Cardiac muscle cell (in vitro differentiated cells and primary cell): ENCODE measurements at places on chromosomes 16 and 17.

GRCh38 chr17:38886643-38887010 is 16.8 kb downstream of the LASP1 start:
- no peak for DNase-seq

GRCh38 chr16:51328733-51329132 is 177.7 kb upstream of the SALL1 start:
- DNase-seq, result no peak

GRCh38 chr16:22235839-22236745 is 30.0 kb downstream of the EEF2K start:
- no peak for DNase-seq

- DNase-seq, result no peak
Observed at GRCh38 chr16:75181630-75182029, 25.3 kb downstream of the CTRB2 start.

- DNase-seq, result no peak
Observed at GRCh38 chr17:10435096-10435495, 13.3 kb upstream of the MYH8 start.

DNA sequence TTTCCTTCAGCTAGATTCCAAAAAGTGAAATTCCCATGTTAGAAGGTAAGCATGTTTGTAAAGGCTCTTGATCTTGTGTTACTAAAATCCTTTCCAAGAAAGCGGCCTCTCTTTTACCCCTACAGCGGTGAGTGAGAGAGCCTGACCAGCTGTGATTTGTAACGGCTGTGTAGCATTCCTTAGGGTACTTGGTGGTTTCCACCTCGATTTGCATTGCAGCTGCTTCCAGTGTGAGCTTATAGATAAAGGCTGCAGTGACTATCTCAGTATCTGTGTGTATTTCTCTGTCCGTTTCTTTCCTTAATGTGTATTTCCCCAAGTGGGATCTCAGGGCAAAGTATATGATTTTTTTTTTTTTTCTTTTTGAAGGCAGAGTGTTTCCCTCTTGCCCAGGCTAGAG is 169.4 kb downstream of the SNX29 start:
- DNase-seq, result no peak

DNA sequence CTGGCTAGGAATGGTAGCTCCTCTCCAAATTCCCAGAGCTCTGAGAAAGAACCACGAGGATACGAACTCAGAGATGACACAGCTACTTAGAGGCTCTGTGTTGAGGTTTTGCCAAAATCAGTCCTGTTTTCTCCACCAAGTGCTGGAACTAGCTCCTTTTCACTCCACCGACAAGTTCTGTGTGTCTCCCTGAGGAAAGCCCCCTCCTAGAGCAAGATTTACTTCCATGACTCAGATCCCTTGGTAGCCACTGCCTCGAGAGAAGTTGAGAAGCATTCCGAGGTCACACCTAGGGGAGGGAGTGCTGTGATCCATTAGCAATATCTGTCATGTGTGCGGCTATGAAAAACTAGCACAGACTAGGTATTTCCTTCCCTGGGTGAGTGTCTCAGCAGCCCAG is 30.6 kb downstream of the IL21R start:
- DNase-seq, result no peak

- DNase-seq, result no peak
Observed at GRCh38 chr17:10984220-10984619, 146.3 kb upstream of the PIRT start.

DNA sequence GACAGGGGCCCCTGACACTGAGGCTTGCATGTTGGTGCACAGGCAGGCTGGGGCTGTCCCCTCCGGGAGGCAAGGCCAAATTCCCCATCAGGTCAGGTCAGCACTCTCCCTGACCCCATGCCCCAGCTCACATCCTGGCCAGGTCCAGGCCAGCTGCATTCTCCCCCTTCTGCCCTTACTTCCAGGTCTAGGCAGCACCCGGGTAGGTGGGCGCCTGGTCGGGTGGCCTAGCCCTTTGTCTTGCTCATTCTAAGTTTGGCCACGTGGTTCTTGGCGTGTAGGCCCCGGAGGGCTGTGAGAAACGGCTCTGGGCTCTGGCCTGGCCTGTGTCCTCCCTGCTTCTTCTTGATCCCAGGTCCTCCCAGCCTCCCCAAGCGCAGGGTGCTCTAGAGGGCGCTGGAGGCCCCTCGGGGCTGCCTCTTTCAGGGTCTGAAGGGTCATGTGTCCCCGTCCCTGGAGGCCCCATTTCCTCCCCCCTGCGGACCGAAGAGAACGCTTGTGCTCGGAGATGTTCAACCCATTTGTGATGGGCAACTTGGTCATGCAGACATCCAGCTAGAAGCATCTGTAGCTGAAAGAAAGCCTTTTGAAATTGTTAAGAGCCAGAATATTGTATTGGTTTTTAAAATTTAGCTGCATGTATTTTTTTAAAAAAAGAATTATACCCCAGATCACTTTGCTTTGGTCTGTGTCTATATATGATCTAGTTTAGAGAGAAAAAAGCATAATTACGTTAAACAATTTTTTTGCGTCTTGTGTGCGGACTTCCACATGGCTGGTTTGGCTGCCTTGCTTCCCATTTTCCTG is 6.7 kb downstream of the BAHCC1 start:
- DNase-seq, result peak; percentile 65

DNA sequence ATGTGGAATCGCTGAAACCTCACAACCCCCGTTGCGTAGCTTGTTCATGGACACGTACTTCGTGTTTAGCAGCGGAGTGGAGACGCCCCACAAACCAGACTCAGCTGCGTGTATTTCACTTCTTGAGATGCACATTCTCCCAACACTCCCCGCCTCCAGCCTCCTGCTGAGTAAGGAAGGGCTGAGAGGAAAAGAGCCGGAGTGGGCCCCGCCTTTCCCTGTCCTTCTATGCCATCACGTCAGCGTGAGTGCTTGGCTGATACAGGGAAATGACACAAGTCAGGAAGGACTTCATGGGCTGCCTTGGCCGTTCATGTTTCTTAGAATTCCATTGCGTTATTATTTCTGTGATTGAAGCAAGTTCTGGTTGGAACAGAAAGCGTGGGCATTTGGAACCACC is 68.6 kb upstream of the CBX4 start:
- no peak for DNase-seq

GRCh38 chr16:66964049-66964448 is 3.0 kb downstream of the CES3 start:
- no peak for DNase-seq

DNA sequence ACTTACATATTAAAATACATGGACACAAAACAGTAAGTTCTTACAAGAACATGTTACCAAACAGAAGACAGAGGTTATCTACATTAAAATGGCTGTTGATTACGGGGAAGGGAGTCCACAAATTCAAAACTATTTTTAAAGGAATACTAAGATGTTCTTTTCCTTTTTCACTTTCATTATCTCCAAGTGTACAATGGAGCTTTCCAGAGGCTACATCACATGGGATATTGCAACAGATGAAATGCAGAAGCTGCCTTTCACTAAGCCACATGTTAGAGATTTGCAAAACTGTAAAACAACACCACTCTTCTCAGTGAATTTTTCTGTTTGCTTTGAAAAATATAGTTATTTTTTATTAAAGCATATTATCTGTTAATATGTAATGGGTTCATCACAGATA is 53.6 kb downstream of the XPO6 start:
- no peak for DNase-seq

DNA sequence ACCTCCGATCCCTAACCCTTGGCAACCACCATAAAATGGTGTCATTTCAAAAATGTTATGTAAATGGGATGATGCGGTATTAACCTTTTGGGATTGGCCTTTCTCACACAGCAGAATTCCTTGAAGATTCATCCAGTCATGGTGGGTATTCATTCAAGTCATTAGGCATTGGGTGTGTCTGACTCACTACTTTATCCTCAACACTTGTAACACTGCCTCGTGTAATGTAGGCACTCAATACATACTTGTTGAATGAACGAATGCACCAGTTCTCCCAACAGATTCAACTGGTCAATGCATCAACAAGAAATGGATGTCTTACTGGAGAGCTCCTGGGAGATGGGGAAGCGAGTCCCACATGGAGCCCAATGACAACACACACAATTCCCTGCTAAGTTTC is 21.8 kb upstream of the GAN start:
- no peak for DNase-seq

GRCh38 chr17:322006-322780 is 30.4 kb downstream of the RPH3AL start:
- DNase-seq, result no peak

GRCh38 chr16:22622703-22623102 is 112.0 kb downstream of the NPIPB5 start:
- no peak for DNase-seq

- DNase-seq, result no peak
Observed at GRCh38 chr16:50315346-50315997, 49.1 kb downstream of the ADCY7 start.

DNA sequence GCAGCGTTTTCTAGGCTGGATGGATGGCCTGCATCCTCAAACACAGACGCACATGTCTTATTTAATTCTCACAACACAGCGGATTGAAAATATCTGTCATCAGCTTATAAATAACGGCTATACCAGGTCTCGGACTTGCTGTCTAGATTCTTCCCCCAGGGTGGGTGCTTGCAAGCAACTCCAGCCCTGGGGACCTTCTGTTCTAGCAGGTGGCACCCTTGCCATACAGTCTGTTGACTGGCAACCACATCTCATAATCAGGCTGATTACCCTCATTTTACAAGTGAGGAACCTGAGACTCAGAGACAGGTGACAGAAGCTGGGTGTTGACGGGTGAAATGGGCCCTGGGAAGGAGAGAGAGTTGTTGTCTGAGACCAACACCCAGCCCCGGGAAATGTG is 16.2 kb upstream of the SEZ6 start:
- no peak for DNase-seq

DNA sequence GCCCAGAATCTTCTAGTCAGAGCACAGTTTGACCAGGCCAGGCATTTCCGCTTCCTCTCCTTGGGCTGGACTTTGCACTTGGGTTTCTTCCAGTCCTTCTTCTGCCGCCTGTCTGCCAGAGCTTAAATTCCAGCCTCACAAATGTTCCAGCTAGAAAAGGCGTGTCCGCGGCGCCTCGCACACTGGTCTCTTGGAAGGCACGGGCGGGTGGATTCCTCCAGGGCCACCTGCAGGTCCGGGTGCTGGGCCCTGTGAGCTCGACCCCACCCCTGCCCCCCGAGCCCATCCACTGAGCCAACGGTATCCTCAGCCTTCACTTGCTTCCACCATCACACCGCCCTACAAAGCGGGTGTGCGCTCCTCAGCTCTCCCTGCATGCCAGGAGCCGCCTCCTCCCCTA is 2026.5 kb downstream of the TP53TG3F start:
- DNase-seq, result no peak

GRCh38 chr17:5181509-5182305 is 10.0 kb downstream of the ZNF594 start:
- DNase-seq, result no peak

DNA sequence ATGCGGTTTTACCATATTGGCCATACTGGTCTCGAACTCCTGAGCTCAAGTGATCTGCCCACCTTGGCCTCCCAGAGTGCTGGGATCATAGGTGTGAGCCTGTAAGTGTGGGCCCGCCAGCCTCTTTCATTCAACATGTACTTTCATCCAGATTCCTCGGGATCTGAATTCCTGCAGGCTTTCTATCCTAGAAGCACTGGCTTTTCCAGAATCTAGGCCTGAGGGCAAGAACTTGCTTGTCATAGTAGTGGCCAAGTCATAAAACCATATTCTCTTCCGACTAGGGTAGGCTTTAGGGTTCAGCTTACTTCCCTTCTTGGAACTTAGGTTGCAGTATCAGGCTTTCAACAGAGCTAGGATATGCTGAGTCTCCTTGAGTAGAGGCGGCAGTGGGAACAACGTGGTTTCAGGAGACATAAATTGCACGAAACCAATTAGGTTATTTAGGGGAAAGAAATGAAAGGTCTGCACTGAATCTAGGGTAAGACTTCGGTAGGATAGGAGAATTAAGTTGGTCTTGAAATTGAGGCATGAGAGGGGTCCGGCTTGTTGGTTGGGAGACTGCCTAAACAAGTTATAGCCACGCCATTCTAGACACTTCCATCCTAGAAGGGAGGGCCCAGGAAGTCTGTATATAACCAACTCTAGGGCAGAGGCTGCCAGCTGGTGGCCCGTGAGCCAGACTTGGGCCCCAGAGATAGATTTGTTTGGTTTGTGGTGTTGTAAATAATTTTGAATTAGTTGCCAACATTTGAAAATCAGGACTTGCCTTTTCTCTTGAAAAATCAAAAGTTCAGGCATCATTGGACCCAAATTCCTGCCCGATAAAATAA is 15.6 kb downstream of the SLC7A6 start:
- DNase-seq, result no peak

DNA sequence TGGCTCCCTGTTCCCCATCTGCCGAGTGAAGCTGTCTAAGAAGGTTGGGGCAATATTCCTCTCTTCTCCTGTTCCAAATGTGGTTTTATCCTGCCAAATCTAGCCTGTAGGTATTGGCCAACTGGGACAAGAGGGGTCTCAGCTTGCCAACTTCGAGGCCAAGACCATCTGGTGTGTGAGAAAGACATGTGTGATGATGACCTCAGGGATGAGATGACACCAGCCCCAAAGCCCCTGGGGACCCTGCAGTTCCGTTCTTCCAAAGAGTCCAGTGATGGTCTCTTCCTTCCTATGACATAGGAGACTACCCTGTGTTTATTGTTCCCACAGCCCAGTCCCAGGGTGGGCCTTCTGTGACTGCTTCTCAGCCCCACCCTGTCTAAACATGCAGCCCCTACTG is 34.8 kb upstream of the ADAMTS18 start:
- DNase-seq, result no peak

- peak; percentile 70 for DNase-seq
Observed at GRCh38 chr16:52812678-52813556, 239.8 kb downstream of the CHD9NB start.

DNA sequence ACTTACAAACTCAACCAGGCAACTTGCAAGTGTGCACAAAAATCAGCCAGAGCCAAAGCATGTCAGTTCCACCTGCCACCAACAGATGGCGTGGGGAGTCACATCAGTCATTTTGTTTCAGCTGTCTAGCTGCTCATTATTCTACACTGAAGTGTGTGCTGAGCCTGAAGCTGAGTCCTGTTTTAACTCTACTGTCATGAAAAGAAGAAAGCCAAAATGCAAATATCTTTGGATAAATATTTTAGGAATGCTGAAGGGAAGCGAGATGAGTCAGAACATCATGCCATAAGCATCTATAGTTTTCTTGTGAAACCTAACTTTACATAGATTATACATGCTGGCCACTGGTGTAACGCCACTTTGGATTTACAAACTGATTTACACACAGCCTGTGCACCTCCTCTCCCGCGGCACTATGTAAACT is 172.6 kb downstream of the CDK5R1 start:
- DNase-seq, result peak; percentile 76

GRCh38 chr17:78132767-78133178 is 2.2 kb downstream of the TMC8 start:
- DNase-seq, result no peak

DNA sequence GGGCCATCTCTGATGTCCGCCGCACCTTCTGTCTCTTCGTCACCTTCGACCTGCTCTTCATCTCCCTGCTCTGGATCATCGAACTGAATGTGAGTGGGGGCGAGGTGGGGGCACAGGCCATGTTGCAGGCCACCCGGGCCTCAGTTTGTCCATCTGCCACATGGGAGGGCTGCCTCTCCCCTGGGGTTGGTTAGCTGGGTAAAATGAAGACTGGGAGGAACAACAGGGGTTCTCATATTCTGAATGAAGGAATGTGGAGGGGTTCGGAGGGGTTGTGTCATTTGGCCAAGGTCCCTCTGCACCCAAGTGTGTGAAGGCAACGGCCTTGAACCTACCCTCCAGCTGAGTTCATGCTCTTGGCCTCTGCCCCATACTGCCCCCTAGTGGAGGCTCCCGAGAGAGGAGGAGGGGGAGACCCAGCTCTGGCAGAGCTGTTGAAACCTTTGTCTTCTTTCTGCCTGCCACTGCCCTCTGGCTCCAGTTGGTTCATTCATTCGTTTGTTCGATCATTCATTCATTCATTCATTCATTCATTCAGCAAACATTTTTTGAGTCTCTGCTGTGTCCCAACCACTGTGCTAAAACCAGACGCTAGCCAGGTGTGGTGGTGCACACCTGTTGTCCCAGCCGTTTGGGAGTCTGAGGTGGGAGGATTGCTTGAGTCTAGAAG is 11.4 kb upstream of the TCAP start:
- DNase-seq, result peak; percentile 58
